CD14-positive monocyte (primary cell): ENCODE measurements at places on chromosomes 13 and 19. TPM values are rescaled to one million over a fixed set of nuclear protein-coding genes. Genes with fewer than 3 reads are reported as not detected.

The F7 gene
- not detected in 2 replicates for polyA plus RNA-seq

The KLK8 gene
- polyA plus RNA-seq = not detected

DNA sequence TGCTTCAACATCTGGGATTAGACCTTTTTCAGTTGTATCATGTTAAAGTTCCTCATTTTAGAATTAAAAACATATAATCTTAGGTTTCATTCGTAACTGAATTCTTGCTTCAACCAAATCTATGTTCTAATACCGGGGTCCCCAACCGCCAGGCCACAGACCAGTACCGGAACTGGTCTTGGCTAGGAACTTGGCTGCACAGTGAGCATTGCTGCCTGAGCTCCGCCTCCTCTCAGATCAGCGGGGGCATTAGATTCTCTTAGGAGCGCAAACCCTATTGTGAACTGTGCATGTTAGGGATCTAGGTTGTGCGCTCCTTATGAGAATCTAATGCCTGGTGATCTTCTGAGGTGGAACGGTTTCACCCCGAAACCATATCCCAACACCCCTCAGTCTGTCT lies 19.2 kb downstream of the ITM2B start:
- H3K36me3 ChIP-seq = peaks cover 66% of the 10 kb centered on the region
- H3K4me1 ChIP-seq = no peaks in the 10 kb centered on the region

The PEG3 gene
- polyA plus RNA-seq = not detected

DNA sequence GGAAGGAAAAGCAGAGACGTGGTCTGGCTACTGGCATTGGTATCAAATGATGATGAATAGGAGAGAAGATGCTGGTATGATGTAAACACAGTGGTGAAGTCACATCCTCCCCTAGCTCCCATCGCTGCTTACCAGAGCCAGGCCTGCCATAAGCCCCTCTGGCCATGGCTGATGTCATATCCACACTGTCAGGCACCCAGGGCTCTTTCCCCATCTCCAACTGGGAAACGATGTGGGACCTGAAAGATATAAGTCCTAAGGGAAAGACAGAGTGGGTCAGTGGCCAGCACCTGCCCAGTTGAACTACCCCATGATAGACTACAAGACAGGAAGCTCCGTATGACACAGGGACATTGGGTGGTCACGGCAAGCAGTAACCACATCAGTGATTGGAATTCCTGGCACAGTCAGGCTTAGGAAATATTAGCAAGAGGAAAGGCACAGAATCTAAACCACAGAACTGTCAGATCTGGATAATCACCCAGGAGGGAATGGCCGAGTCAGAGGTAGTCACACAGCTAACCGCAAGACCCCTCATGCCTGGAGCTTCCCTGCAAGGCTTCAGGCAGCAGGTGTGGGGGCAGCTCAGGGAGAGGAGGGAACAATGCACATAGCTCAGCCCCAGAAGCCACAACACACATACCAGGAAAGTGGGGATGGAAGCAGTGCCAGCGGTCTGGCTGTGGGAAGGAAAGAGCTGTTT lies 3.8 kb downstream of the ZNF792 start:
- DNase-seq = no peak
- H3K27me3 ChIP-seq = no peaks in the 10 kb centered on the region
- no peak overlapping the region for H3K27ac ChIP-seq
- H3K36me3 ChIP-seq = peaks cover 26% of the 10 kb centered on the region
- H3K4me3 ChIP-seq = peak overlapping the region; percentile 49
- H3K4me1 ChIP-seq = peaks cover 18% of the 10 kb centered on the region

- H3K4me3 ChIP-seq = peak within 1 kb of the TSS; percentile 85
- peaks cover 47% of the 10 kb centered on the region for H3K4me1 ChIP-seq
- peaks cover 20% of the 10 kb centered on the region for H3K36me3 ChIP-seq
- H3K27me3 ChIP-seq = no peaks in the 10 kb centered on the region
These were observed at the start of gene STRN4 for GRCh38 chr19:46746281-46747057. Gene STRN4, minus strand, starts transcription at chr19:46746450. Its CDS starts 20 bp downstream, at chr19:46746430.

DNA sequence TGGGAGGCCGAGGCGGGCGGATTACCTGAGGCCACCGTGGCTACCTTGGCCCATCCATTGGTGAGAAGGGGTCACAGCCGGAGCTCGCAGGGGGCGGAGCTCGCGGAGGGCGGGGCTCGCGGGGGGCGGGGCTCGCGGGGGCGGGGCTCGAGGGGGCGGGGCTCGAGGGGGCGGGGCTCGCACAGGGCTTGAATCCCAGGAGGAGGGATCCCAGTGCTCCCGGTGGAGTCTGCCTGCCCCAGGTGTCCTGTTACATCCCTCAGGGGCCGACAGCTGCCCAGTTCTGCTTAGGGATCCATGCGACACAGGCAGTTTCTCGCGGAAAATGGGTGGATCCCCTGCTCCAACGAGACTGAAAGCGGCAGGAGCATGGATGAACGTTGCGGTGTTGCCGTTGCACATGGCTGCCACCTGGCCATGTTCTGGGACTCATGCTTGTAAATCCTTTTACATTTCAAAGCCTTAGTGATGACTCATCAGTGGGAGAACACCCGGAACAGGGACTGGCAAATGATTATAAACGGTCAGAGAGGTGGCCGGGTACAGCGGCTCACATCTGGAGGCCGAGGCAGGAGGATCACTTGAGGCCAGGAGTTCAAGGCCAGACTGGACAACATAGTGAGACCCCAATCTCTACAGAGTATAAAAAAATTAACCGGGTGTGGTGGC lies 25.1 kb downstream of the TMPRSS9 start:
- no peak for DNase-seq
- H3K4me1 ChIP-seq = peaks cover 21% of the 10 kb centered on the region
- no peaks in the 10 kb centered on the region for H3K27me3 ChIP-seq
- H3K4me3 ChIP-seq = no peak overlapping the region

The KLK12 gene
- not detected for polyA plus RNA-seq

The PTPRS gene
- not detected for polyA plus RNA-seq

DNA sequence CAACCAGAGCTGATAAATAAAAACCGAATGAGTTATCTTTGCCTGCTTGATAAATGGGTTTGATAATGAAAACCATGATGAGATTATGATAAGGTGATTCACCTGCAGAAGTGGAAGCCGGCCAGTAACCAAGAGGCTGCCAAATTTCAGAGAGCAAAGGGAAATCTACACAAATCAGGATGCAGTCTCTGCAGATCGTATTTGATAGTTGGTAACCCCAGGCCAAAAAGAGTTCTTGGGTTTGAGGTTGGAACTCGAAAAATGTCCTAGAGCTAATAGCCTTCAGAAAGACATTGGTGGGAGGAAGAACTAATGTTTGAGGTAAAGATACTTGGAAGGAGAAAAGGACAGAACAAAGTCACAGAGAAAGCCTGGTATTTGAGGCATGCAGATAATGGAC lies 9.6 kb upstream of the LATS2 start:
- no peak for DNase-seq
- no peaks in the 10 kb centered on the region for H3K27me3 ChIP-seq
- no peaks in the 10 kb centered on the region for H3K36me3 ChIP-seq
- no peak overlapping the region for H3K4me3 ChIP-seq
- no peak overlapping the region for H3K27ac ChIP-seq

DNA sequence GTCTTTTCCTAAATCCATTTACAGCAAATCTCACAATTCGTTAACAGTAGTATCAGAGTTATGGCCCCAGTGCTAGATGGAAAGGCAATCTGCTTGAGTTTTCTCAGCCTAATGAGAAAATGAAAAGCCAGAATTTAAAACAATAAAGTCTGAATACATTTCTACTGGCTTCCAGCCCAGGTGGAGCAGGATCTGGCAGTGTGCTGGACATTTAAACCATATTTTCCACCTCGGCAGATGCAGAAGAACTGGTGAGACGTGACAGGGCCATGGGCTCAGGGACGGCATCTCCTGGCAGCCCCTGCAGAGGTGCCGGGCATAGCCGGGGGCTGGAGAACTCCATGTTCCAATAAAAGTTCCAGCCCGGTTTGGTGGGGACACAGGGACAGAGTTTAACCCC lies 7.1 kb downstream of the SMIM7 start:
- H3K4me1 ChIP-seq = peaks cover 6% of the 10 kb centered on the region
- H3K36me3 ChIP-seq = peaks cover 60% of the 10 kb centered on the region
- no peaks in the 10 kb centered on the region for H3K27me3 ChIP-seq
- DNase-seq = no peak
- no peak overlapping the region for H3K27ac ChIP-seq

- H3K27ac ChIP-seq = no peak overlapping the region
- DNase-seq = no peak
- peaks cover 31% of the 10 kb centered on the region for H3K4me1 ChIP-seq
- H3K36me3 ChIP-seq = no peaks in the 10 kb centered on the region
These were observed 19.0 kb downstream of the NFIX start for GRCh38 chr19:13014101-13014920.

- DNase-seq = no peak
- H3K4me3 ChIP-seq = no peak overlapping the region
- no peak overlapping the region for H3K27ac ChIP-seq
- no peaks in the 10 kb centered on the region for H3K27me3 ChIP-seq
These were observed 18.7 kb upstream of the POU2F2 start for GRCh38 chr19:42150911-42151361.

The ZNF850 gene
- 0.15 and 0.17 TPM in 2 replicates for polyA plus RNA-seq
